C1 segment of cervical spinal cord (tissue), 14 donors: ENCODE measurements at places on chromosomes 2 and 18.

DNA sequence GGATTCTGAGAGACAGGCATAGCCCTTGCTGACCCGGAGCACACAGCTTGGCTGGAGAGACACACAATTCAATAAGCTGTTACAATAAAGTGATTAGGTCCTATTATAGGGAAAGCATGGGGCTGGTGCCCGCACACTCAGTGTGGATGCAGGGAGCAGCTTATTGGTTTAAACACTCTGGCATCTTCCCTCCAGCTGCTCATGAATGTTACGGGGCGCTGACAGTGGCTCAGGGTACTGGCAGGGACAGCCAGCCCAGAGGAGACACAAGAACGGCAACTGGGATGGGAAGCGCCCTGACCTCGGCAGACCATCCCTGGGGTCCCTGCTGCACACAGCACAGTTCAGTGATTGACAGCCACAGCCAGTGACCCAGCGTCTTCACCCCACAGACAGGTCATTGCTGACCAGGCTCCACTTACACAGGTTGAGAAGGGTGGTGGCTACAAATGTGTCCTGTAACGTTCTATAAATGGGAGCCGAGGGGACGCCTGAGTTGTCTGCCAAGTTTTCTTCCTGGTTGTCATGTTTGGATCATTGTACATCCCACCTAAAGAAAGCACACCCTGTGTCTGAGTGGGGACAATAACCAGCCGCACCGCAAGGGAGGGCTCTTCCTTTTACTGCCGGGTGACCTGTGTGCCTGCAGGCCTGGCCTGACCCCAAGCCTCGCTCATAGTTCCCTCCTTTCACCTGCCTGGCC lies 60.3 kb downstream of the SH3BP4 start:
- DNase-seq, result no peak

DNA sequence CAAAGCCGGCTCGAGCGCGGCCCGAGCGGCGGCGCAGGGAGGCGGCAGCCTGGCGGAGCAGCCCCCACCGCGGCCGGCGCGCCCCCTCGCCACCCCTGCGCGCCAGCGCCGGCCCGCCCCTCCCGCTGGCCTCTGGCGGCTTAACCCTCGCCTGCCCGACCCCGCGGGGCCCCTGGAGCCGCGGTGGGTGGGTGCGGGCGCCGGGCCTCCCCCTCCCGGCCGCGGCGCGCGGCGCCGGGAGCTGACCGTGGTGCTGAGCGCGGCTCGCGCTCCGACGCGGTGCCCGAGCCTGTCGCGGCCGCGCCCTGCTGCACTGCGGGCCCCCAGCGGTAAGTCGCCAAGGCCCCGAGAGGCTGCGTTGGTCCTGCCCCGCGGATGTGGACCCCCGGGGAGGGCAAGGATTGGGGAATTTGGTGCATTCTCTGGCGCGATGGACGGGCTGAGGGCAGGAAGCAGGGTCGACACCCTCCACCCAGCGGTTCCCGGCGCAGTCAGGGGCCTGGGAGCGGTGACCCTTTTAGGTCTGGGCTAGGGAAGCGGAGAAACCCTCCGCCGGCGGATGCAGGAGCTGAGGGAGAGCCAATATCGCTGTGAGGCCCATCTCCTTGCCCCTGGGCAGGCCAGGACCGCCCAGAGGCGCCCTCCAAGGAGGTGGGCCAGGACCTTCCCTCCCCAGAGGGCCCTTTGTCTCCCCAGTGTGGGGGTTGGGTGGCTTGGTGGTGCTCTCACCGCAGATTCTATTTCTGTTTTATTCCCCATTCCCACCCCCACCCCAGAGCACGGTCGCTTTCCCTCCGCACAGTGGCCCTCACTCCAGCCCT lies 923 bp downstream of the AMER3 start:
- no peak for DNase-seq

- DNase-seq, result no peak
Measured at GRCh38 chr2:18049325-18049724, 170.9 kb downstream of the KCNS3 start.

GRCh38 chr2:68926796-68927195 lies 25.9 kb downstream of the GKN2 start:
- no peak for DNase-seq

- DNase-seq, result no peak
Measured at GRCh38 chr2:192236136-192236535, 41.4 kb upstream of the TMEFF2 start.

DNA sequence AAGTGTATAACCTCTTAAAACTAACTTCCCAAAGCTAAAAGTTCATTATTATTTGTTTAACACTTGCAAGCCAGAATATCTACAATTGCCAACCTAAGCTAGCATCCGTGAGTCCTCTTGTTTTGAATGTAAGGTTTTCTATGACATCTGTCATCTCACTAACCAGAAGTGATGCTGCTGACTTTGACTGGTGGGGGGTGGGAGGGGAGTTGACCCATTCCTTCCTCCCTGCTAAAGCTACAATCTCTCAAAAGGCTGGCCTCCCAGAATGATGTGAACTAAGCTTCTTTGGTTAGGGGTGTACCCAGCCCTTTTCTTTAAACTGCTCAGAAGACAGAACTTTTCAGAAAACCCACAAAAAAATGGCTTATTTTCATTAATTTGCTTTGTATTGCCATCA lies 280.6 kb downstream of the ZEB2 start:
- no peak for DNase-seq

DNA sequence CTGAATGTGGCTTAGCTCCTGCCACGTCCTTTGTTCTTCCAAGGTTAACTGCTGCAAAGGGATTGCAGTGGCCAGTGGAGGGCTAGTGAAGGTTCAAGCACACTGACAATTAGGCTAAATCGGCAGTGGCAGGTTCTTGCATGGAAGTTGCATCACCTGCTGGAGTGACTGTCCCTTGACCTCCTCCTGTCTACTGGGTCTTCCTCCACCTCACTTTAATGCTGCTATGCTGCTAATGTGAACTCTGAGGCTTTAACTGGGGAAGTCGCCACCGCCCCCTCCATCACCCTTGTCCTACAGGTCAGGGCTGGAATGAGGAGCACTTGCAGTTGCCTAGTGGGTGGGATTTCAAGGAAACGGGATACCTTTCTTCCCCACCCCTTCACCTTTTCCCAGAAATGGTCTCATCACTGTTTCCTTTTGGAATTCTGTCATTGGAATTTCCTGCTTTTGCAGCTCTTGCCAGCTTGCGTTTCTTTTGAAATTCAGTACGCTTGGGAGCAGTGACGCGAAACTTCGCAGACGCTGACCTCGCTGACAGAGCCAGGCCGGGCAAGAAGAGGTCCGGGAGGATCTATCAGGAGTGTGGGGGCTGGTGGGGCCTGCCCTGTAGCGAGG lies 150.3 kb downstream of the SH3RF3 start:
- no peak for DNase-seq

GRCh38 chr2:186751790-186752189 lies 57.9 kb downstream of the FAM171B start:
- no peak for DNase-seq

GRCh38 chr2:8422450-8422800 lies 259.4 kb upstream of the ID2 start:
- no peak for DNase-seq

- no peak for DNase-seq
Measured at GRCh38 chr2:213069531-213069930, 81.9 kb downstream of the IKZF2 start.

GRCh38 chr2:195442458-195443175 lies 214.4 kb upstream of the SLC39A10 start:
- no peak for DNase-seq

- DNase-seq, result no peak
Measured at GRCh38 chr2:186486651-186487647, 889 bp downstream of the ZC3H15 start.

GRCh38 chr2:163044114-163044513 lies 205.5 kb upstream of the KCNH7 start:
- DNase-seq, result no peak

DNA sequence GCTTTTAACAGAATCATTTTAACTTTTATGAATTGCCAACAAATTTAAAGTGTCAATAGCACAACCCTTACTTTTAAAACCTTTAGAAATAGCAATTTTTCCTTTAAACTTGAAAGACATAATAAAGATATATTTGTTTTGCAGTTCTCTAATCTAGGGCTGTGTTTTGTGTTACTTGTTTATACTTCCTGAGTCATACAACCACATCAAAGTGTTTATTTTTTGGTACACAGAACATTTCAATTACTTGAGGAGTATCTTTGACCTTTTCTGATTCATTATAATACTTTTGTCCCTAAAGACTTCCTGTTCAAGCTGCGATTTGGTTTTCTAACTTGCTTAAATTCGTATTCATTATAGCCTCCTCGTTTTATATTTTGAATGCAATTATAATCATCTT lies 21.8 kb downstream of the TYW5 start:
- DNase-seq, result no peak

GRCh38 chr2:234913208-234913626 lies 38.6 kb upstream of the SH3BP4 start:
- peak; percentile 25 for DNase-seq

DNA sequence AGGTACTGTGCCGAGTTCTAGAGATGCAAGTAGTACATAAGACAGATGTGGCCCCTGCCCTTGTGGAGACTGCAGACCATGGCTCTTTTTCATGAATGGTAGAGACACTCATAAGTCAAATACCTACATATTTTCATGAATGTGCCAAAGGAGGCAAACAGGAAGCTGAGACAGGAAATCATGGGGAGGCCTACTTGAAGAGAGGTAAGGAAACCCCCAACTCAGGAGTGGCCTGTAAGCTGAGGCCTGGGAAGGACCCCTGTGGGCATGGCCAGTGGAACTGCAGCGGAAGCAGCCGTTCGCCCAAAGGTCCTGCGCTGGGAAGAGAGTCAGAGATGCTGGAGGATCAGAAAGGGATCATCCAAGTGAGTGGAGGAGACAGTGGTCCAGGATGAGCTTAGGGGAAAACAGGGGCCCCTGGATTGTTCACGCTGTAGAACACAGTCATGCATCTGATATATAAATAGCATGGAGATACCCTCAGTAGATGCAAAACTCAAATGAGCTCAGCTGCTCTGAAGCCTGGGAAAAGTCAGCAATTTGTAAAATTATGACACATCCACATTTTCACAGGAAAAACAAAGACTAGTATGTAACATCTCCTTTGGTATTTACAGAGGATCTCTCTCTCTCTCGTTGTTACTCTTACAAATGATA lies 228.9 kb downstream of the NEDD4L start:
- DNase-seq, result no peak

GRCh38 chr2:182642328-182642727 lies 73.7 kb upstream of the DNAJC10 start:
- no peak for DNase-seq
